ENCODE measurements at places on chromosomes 2 and 18.

GRCh38 chr2:190744041-190744440 lies 95.2 kb downstream of the NAB1 start:
- H3K4me3 ChIP-seq = no peak overlapping the region
- no peaks in the 10 kb centered on the region for H3K36me3 ChIP-seq
- H3K4me1 ChIP-seq = no peaks in the 10 kb centered on the region

- no peaks in the 10 kb centered on the region for H3K4me1 ChIP-seq
- no peak for DNase-seq
- H3K27me3 ChIP-seq = no peaks in the 10 kb centered on the region
- no peak overlapping the region for H3K4me3 ChIP-seq
- H3K27ac ChIP-seq = no peak overlapping the region
- no peaks in the 10 kb centered on the region for H3K36me3 ChIP-seq
These were observed 693.9 kb upstream of the ID2 start for GRCh38 chr2:7987992-7988391.

DNA sequence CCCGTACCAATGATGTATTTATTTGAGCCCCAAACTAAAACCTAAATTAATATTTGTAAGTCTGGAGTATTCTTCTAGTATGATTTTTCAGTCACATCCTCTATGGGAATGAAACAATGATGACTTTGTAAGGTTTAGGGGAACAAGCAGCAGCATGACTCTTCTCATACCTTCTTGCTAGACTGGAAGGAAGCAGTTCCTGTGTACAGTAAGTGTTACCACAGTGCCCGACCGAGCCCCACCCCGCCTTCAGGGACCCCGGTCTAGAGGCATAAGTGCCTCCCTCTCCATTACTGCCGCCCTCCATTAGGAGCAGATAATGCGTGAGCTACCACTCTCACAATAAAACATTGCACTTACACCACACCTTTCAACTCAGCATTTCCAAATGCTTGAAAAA lies 599.3 kb downstream of the ARHGAP15 start:
- H3K4me3 ChIP-seq = no peak overlapping the region
- H3K27me3 ChIP-seq = no peaks in the 10 kb centered on the region
- no peak for DNase-seq
- H3K36me3 ChIP-seq = no peaks in the 10 kb centered on the region
- no peak overlapping the region for H3K27ac ChIP-seq
- no peaks in the 10 kb centered on the region for H3K4me1 ChIP-seq

DNA sequence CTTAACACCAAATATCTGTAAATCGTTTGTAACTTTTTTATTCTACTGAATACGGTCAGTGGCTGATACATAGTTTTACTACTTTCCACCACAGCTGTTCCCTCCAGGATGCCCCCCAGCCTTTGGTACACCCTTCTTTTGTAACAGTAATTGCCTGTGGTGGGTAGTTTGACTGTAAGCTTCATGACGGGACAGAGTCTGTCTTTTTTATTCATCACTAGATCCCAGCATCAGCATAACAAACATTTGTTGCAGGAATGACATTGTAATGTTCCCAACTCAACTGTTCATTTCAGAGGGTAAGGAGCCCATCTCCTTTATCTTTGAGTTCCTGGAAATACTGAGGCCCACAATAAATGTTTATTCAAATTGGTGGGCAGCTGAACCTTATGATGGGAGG lies 67.5 kb downstream of the MBOAT2 start:
- DNase-seq = no peak
- H3K27ac ChIP-seq = no peak overlapping the region
- H3K4me1 ChIP-seq = no peaks in the 10 kb centered on the region
- H3K4me3 ChIP-seq = no peak overlapping the region

DNA sequence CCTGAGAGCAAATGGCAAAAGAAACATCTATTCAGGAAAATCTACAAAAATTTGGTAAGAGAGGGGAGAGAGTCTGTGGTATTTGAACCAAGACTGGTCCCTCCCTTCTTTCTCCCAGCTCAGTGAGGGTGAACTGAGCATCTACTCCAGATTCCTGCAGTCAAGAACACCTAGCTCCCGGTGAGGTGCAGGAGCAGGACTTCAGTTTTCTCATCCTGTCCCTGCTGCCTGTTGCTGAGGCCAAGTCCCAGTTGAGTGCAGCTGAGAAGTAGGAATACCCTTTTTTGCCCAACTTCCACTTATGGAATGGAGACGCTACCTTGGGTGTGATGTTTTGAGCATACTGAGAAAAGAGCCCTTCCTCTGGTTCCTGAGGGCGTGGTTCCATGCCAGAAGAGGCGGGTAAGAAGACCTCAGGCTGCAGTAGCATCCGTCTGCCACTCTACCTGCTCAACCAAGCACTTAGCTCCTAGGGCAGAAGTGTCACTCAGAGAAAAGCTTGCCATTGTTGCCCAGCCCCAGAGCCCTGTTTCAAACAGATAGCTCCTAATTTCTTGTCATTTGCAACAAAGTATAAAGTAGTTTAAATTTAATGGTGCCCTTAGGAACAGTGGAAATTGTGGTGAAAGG lies 112.9 kb downstream of the SOS1 start:
- no peak overlapping the region for H3K27ac ChIP-seq
- H3K4me3 ChIP-seq = no peak overlapping the region
- DNase-seq = no peak
- no peaks in the 10 kb centered on the region for H3K36me3 ChIP-seq

- no peak overlapping the region for H3K27ac ChIP-seq
- no peak overlapping the region for H3K4me3 ChIP-seq
- H3K36me3 ChIP-seq = no peaks in the 10 kb centered on the region
- no peaks in the 10 kb centered on the region for H3K27me3 ChIP-seq
- DNase-seq = no peak
These were observed 71.1 kb downstream of the DSC3 start for GRCh38 chr18:30971338-30971956.

DNA sequence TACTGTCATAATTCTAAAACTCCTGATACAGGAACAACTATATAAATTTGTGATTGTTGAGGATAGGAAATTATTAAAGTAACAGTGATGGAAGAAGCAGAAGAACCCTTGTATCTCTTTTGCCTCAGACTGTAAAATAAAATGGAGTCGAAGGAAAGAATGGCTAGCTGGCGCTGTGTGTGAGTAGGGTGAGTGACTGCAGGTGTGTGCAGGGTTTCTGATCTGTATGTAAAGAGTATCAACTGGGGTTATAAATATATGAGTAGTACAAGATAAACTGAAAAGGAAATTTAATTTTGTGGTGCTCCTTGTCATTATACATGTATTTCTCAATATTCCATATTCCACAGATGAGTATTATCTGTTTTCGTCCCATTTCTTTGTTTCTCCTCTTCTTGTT lies 15.2 kb downstream of the POLI start:
- H3K27me3 ChIP-seq = no peaks in the 10 kb centered on the region
- H3K27ac ChIP-seq = no peak overlapping the region
- no peak overlapping the region for H3K4me3 ChIP-seq
- H3K36me3 ChIP-seq = no peaks in the 10 kb centered on the region
- DNase-seq = no peak
- no peaks in the 10 kb centered on the region for H3K4me1 ChIP-seq

- no peak overlapping the region for H3K27ac ChIP-seq
- H3K4me3 ChIP-seq = no peak overlapping the region
- H3K36me3 ChIP-seq = no peaks in the 10 kb centered on the region
- H3K27me3 ChIP-seq = no peaks in the 10 kb centered on the region
- DNase-seq = no peak
These were observed 618.8 kb upstream of the NRXN1 start for GRCh38 chr2:51650769-51651168.

GRCh38 chr2:106160786-106161261 lies 33.3 kb downstream of the UXS1 start:
- H3K27ac ChIP-seq = peak overlapping the region; percentile 16
- peaks cover 5% of the 10 kb centered on the region for H3K4me1 ChIP-seq
- peaks cover 6% of the 10 kb centered on the region for H3K36me3 ChIP-seq
- no peaks in the 10 kb centered on the region for H3K27me3 ChIP-seq

GRCh38 chr2:240626531-240627300 lies 1.4 kb downstream of the GPR35 start:
- H3K4me1 ChIP-seq = no peaks in the 10 kb centered on the region
- H3K27me3 ChIP-seq = peaks cover 5% of the 10 kb centered on the region
- no peak for DNase-seq
